Fibroblast of mammary gland (primary cell): ENCODE measurements at places on chromosomes 4 and X.
A peak's percentile ranks its signal among the peaks of the same experiment; 100 is the strongest.

GRCh38 chrX:18935893-18936292, 48.0 kb downstream of the PHKA2 start:
- no peak for DNase-seq

DNA sequence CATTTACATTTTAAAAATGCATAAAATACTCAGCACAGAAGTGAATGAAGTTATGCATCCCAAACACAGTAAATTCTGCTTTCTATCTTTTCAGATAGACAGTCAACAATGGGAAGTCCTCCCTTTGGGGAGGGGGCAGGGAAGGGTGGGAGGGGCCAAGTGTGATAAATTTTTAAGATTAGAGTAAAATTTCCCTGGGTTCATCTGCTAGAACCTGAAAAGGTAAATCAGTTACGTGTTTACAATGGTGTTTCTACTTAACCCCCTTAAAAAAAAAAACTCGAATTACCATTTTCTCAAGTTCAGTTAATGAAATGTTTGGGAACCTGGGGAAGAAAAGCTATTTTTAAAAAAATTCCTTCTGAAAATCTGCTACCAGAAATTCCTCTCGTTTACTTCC, 9.1 kb downstream of the PITX2 start:
- DNase-seq: no peak

DNA sequence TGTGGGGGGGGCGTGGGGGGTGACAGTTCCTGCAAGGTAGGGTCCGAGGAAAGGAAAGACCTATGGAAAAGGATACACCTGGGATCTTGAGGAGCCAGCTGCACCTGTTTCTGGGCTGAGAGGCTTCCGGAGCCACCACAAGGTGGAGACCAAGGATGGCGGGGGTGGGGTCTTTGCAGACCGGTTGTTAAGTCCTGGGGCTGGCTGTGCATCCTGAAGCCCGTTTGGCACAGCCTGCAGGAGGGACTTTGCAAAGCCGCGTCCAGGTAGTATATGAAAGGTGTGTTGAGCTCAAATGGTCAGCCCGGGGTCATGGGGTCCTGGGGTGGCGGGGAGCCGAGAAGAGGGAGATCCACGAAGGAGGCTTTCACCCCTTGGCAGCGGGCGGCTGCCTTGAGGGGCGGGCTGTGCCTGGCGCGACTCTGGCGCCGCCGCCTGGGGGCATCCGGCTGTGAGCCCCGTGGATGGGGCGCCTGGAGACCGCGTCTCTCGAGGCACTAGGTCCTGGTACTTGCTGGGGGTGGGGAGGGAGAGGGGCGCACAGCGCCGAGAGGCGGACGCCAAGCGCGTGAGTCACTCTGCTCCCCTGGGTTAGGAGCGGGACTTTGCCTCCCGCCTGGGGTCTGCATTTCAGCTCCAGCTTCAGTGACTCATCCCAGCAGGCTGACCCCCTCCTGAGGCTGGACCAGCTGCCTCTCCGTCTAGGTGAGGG, 58.2 kb upstream of the DYNLT3 start:
- peak; percentile 10 for DNase-seq

DNA sequence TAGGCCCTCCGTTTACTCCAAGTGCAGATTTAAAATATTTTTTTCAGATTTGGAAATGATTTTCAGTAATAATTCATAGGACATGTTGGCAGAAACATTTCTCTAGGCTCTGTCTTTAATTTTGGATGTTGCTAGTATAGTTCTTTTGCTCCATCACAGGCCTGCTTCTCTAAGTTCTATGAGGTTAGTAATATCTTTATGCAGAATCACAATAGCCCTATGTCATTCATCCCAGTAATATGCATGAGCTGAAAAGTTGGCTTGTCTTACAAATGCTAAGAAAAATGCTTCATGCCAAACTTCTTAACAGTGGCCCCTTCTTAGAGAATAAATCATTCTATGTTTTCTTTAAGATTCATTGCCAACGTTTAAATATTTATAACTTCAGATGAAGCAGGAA, 148.3 kb upstream of the TLL1 start:
- no peak for DNase-seq

GRCh38 chrX:37783305-37783704, 3.4 kb downstream of the CYBB start:
- no peak for DNase-seq

DNA sequence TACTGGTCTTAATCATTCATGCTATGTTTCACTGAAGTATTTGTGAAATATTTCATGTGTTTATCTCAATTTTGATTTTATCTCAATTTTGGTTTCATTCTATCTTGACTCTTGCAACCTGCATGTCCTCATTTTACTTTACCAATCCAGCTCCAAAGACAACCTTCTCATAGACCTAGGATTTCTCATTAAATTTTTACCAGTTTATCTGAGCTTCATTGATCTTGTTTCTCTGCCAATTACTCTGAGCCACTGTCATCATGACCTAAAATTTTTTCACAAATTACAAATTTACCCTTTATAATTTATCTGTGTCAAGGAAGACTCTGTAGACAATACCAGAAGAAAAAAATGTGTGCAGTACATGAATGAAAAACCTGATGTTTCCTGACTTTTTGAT, 18.6 kb upstream of the UGT2B17 start:
- DNase-seq: no peak

- DNase-seq: no peak
These were observed 3.2 kb upstream of the ENPEP start for GRCh38 chr4:110472583-110473329.

GRCh38 chr4:123741906-123742305, 345.3 kb downstream of the SPRY1 start:
- peak; percentile 12 for DNase-seq

- DNase-seq: no peak
These were observed 644.1 kb upstream of the AGA start for GRCh38 chr4:178086320-178086719.

DNA sequence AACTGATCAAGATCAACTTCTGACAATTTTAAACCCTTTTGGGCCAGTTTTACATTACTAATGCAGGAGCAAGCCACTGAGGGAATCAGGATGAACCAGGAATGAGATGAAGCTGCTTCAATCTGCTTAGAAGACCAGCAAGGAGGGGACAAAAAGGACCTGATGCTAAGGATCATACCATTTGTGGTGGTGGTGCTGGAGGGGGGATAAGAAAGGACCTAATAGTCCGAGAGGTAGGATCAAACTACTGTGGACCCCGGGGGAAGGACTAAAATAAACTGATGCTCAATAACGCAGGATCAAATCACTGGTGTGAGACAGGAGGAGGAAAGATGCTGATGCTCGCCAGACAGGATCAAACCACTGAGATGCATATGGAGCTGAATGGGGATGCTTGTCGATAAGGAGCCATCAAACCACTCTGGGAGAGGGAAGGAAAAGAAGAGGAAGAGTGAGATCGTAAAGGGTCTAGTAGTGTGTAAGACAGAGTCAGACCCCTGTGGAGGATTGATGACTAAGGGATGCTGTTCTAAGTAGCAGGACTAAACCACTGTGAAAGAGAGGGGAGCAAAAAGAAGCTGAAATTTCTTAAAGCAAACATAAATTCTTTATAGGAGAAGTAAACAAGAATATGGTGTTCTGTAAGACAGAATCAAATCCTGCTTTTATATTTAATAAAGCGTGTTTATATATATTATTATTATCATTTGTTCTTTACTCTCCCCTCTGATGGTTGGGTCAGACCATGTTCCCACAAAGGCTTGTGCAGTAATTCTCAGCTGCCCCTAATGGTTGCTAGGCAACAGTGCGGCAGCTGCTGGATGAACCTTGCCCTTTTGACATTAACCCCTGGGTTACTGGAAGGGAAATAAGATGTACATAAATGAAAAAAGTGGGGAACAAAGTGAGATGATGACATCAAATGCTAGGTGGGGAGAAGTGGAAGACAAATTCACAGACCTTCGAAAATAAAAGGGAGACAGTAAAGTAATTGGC, 432.5 kb upstream of the FGF16 start:
- DNase-seq: no peak

DNA sequence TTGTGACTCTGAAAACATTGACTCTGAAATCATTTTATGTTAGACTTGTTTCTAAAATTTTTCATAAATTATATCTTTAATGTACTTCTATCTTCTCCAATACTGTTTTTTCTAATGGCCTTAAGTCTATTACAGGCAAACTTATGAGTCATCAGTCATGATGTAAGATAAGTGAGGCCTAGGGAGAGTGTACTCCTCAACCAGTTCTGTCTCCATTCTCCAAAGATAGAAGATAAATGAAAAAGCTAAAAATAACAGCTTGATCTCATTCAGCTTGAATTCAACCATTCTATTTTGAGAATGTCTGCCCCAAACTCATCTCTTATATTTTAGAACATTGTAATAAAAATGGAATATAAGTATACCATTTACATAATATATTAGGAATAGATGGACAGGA, 34.5 kb downstream of the STBD1 start:
- DNase-seq: peak; percentile 63

DNA sequence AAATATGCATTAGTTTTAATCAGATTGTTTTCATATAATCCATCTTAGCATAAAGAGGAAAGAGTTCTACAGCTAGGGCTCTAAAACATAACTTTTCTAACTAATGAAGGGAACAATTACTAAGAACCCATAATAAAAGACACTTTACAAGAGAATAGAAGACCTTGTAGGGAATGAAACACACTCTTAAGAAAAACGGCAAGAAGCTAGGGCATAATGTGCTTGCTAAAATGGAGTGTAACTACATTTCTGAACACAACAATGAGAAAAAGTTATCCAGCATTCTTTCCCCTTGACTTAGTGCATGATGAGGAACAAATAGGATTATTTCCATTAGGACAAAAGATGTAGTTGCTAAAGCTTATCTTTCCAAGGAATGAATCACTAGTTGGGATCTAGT, 54.6 kb downstream of the ARHGAP6 start:
- DNase-seq: no peak

DNA sequence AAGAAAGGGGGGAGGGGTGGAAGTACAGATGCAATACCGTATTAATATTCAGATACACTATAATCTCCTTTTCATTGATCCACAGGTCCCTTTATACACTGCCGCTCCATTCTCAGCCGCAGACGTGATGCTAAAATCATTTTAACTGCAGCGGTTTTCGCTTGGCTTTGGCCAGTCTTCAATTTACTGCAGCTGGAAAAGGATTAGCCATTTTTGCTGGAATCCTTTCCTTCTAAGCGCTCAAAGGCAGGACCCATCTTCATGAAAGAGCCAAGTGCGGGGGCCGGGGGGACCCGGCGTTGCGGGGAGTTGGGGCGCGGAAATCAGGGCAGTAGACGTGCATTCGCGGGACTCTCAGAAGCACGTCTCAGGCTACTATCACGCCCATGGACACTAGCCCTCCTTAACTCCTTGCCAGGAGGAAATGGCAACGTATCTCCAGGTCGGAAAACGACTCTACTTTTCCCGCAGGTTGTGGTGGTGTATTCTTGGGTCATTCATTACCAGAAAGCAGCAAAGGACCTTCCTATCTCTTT, 1.7 kb upstream of the PCDH10 start:
- no peak for DNase-seq

DNA sequence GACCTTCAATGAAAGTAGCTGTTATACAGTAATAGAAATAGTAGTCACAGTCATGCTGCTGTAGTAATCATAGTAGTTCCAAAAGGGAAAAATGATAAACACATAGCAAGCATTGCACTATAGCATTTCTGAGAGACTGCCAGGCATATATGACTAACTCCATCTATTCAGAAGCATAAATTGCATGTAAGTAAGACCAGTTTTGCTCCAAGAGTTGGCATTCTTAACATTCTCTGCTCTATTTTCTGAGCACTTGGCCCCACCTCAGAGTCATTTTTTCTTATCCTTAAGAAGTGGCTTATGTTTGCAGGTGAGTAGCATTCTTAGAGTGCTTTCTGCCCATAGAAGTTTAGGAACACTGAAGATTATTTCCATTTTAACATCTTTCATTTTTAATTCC, 490.3 kb upstream of the TECRL start:
- DNase-seq: peak; percentile 2

DNA sequence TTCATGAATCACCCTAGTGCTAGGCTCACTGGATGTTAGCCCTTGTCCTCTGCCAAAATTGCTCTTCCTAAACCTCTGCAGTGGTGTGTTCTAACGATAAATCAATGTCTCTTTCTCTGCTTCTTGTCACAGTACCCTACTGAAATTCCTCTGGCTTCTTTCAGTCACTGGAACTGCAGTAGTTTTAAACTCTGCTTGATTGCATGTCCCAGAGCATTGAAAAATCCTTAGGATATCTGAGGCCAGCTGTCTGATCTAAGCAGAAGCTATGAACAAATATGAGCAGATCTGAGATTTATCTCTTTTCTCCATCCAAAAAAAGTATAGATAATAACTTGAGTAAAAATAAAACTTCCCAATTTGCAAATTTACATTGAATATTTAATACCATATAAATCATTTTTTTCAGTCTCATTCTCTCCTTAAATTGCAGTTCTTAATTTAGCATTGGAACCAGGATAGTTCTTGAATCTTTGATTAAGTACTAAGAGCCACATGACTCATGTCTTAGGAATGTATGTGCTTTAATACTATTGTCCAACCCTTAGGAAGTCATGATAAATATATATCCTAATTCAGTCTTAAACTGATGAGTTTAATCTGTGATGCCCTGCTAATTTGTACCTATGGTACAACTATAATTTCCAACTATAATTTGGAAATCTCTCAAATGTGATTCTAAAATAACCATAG, 169.7 kb downstream of the PDHA2 start:
- DNase-seq: peak; percentile 54

DNA sequence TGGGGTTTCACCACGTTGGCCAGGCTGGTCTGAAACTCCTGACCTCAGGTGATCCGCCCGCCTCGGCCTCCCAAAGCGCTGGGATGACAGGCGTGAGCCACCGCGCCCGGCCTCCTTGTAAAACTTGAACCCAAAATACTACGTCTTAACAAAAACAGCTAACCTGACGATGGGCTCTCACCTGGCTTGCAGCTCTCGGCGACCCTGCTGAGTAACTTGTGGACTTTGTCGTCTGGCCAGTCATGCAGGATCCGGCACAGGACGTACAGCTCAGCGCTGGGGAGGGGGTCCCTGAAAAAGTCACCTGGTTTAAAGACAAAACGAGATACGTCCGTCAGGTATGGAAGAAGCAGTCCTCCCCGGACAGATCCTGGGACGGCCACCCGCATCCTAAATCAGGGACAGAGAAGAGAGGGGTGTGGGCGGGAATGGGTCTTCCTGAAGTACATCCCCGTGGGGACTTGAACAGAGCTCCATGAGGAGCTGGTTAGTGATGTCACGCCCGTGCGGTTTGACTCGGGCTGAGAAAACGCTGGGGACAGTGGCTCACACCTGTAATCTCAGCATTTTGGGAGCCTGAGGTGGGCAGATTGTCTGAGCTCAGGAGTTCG, 20.7 kb upstream of the SLC25A6 start:
- DNase-seq: no peak

DNA sequence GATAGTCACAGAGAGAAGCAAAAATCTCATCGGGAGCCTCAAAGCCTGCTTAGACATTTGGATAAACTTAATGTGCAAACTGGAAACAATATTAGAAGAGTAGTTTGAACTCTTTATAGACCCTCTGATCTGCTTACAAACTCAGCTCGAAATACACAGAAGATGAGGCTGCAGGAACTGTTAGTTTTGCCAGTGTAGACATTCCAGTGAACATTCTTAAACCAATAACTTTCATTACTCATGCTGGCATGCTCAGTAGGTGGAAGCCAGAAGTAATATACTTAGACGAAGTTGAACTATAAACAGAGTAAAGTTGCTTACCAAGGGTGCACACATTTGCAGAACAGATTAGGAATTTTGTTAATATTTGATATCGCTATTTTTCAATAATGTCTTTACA, 303.5 kb downstream of the ANKRD50 start:
- peak; percentile 23 for DNase-seq

- DNase-seq: peak; percentile 73
These were observed 41.4 kb downstream of the ABHD18 start for GRCh38 chr4:128006592-128006991.

GRCh38 chr4:116092961-116093360, 979.5 kb upstream of the NDST4 start:
- no peak for DNase-seq

- DNase-seq: no peak
These were observed 165.5 kb downstream of the EFNB1 start for GRCh38 chrX:68994135-68994890.
